Stimulated activated CD8-positive, alpha-beta memory T cell treated with anti-CD3 and anti-CD28 coated beads, Interleukin-4, amount 100 ng/mL, for 48 hours (primary cell): ENCODE measurements at places on chromosomes 16 and 17.

GRCh38 chr17:62807812-62808575, at the start of gene MARCHF10:
Gene MARCHF10 (minus strand): TSS chr17:62808314. CDS start chr17:62801735, 6,579 bp downstream.
- peak; percentile 58 for DNase-seq

- no peak for DNase-seq
Measured at GRCh38 chr16:58040945-58041627, 15.5 kb downstream of the MMP15 start.

DNA sequence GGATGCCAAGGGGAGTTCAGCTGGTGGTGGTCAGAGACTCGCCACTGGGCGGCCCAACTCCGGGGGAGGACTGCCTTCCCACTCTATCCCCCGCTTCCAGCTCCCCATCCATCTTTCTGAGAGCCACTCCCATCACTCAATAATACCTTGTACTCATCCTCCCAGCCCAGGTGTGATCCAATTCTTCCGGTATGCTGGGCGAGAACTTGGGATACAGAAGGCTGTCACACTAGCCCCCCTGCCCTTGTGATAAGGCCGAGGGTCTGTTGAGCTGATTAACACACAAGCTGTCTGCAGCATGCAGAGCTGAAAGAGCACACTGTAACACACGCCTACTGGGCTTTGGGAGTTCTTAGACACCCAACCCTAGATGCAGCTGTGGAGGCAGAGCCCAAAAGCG, 460.4 kb upstream of the EEF2KMT start:
- DNase-seq, result no peak

GRCh38 chr16:83603723-83604570, 203.8 kb upstream of the HSBP1 start:
- DNase-seq, result no peak

DNA sequence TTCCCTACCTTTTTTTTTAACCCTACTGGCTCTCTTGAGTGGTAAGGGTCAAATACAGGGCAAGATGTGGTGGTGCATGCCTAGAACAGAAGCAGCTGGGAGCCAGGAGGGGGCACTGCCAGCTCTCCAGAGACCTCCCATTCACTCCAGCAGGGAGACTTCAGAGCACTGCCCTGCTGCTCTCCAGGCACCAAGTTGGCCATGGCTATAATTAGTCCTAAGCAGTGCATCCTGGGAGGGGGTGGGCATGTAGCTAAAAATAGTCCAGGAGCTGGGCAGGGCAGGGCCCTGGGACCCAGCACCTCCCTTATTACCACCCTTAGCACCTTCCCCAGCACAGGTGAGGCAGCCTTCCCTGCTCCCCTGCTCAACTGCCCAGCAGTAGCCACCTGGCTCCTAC, 3.5 kb downstream of the CORO6 start:
- DNase-seq, result no peak

- DNase-seq, result no peak
Measured at GRCh38 chr16:88560714-88561484, 9.3 kb upstream of the ZC3H18 start.

DNA sequence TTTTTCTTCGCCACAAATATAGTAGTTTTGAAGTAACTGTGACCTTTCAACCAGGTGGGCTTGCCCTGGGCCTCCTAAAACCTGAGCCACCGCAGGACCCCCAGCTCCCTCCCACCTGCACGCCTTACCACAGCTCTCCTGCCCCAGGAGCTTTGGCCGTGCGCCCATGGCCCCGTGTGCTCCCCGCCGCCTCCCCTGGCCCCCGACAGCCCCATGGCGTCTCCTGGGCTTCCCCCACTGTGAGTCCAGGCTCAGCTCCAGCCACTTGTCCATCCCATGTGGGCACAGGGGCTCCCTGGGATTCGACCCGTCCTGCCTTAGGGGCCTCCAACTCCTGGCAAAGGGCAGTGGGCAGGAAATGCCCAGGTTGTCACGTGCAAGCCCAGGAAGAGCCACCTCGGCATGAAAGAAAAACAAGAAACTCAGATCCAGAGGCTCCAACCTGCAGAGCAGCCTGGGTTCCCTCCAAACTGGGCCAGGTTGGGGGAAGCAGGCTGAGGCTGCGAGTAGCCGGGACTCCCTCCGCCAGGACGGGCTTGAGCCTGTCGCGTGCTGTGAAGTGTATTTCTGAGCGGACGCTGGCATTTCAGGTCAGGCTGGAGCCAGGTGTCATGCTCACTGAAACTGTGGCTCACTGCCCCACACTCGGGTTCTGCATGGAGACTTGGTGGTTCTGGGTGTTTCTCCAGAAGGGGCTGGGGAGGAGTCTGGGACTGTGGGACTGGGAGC, 5.8 kb downstream of the LGALS3BP start:
- DNase-seq, result no peak

DNA sequence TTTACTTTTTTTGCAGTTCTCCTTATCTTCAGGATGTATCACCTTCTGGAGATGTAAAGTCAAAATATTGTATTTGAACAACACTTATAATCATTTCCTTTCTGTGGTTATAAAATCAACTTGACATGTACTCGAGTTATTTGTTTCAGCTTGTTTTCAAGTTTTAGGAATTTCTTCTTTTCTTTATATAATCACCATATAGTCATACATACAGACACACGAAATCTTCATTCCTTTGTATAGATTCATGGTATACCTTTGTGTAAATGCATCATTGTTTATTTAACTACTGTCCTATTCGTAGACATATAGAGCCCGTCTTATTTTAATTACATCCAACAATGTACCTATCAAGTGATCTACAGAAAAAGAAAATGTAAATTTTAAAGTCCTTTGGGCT, 40.1 kb downstream of the CMC2 start:
- no peak for DNase-seq

- DNase-seq, result no peak
Measured at GRCh38 chr16:87538160-87538559, 45.3 kb upstream of the ZCCHC14 start.

DNA sequence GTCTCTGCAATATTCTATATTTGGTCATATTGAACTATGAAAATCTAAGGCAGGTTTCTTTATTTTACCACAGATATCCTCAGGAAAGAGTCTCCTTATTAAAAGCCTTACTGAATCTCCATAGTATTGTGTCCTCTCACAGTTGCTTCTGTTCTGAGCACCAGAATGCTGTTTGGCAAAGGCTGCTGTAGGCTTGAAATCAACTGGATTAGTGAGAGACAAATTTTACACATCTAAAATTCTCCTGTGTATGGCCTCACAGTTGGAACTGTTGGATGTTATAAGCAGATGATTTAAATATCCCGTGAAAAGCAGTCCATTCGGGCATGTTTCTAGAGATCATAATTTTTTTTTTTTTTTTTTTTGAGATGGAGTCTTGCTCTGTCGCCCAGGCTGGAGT, 9.5 kb downstream of the CLTC start:
- DNase-seq, result no peak

DNA sequence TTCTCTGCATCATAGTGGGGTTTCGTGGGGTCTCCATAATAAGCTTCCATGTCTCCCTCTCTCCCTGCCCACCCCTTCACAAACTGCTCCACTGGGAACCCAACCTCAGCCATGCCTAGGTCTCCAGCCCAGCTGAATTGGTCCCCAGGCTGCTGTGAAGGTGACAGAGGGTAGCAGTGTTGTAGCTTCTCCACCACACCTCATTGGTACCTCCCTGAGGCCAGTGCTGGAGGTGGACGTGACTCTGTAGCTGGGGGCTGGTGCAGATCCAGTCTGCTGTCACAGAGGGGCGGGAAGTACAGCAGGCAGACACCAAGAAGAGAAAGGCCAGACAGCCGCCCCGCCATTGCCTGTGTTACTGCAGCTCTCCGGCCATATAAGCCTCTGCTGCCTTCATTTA, 82.1 kb downstream of the OR1D5 start:
- no peak for DNase-seq

DNA sequence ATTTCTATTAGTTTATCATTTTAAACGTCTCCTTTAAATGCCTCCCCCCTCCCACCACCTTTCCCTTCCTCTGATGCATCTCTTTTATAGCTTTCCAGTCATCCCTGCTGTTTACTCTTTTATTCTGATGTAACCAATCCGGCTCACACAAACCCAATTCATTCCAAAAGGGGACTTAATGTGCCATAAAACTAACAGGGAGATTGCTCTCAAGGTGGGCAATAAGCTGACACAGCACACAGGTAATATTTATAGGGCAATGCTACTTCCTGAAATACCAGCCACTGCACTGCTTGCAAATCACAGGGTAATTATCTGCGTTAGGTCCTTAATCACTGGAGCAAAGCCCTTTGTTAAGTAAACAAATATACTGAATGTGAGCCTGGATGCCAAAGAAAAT, 23.3 kb upstream of the CA10 start:
- no peak for DNase-seq

GRCh38 chr17:79043931-79044320, 20.0 kb downstream of the C1QTNF1 start:
- DNase-seq, result no peak

DNA sequence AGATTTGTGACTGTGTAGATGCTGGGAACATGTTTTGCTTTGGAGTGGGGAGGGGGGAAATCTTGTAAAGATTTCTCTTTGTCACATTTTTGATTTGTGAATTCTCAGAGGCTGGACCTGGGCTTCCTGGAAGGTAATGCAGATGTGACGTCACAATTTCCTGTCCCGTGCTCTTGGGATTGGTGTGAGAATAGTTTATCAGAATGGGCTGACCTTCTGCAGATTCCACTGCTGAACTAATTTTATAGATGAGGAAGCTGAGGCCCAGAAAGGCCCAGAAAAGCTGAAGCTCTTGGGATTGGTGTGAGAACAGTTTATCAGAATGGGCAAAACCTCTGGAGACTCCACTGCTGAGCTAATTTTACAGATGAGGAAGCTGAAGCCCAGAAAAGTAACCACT, 34.0 kb downstream of the HS3ST3B1 start:
- DNase-seq, result no peak

DNA sequence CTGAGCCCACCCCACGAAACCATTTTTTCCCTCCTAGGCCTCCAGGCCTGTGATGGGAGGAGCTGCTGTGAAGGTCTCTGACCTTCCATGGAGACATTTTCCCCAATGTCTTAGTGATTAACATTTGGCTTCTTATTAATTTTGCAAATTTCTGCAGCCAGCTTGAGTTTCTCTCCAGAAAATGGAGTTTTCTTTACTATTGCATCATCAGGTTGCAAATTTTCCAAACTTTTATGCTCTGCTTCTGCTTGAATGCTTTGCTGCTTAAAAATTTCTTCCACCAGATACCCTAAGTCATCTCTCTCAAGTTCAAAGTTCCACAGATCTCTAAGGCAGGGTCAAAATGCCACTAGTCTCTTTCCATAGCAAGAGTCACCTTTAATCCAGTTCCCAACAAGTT, 12.9 kb upstream of the MYH4 start:
- DNase-seq, result no peak

DNA sequence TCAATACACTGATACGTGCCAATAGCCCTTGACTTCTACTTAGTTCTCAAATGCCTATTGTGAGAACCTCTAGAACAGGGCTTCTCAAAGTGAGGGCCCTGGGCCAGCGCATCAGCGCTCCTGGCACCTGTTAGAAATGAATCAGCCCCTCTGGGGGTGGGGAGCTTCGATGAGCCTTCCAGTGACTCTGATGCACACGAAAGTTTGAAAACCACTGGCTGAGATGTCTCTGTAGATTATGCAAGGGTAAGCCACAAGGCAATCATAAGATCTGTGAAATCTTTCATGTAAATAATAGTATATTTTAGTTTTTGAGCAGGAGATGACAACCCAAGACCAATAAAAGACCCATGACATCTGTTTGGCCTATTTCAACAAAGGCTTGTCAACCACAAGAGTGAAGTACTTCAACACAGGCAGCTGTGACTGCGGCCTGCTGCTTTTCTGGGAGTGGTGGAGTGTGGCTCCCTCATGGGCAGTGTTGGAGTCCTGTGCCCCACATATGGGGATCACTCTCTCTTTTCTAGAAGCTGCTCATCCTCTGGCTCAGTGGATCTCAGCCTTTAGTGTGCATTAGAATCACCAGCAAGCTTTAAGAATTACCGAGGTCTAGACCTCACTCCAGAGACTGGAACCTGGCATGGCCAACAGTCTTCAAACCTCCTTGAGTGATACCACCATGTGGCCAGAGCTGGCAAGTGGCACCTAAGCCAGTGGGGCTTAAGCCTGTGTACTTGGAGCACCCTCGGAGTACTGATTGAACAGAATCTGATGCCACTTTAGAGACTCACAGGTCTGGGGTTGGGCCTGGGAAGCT, 5.8 kb downstream of the MTHFSD start:
- peak; percentile 69 for DNase-seq

DNA sequence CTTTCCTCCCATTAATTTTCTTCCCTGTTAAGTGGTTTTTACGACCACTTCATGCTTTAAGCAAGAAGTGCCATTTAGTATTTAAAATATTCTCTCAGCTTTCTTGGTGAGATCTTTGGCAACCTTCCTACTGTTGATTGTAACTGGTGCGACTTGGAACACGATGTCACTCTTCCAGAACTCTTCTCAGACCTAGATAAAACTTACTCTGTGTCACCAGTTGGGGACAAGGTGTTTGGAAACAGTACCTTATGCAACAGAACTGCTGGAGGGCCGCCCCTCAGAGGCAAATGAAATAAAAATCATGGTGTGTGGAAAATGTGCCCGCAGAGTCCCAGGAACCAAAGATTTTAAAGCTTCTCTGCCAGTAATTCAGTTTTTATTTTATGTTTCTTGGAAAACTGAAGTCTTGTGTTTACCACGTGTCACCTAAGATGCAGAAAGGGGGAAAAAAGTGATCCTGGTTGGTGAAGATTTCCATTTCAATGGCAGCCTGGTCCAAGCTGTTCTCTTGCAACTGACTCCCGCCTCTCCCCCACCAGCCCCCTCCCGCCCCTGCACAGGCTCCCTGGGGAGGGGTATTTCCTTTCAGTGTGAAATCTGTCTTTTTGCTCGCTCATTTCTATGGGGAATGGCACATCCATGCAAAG, 7.2 kb upstream of the HSD11B2 start:
- no peak for DNase-seq

- peak; percentile 60 for DNase-seq
Measured at GRCh38 chr17:76268991-76269981, 4.1 kb downstream of the UBALD2 start.

- no peak for DNase-seq
Measured at GRCh38 chr17:78883533-78884131, 19.4 kb downstream of the CEP295NL start.

DNA sequence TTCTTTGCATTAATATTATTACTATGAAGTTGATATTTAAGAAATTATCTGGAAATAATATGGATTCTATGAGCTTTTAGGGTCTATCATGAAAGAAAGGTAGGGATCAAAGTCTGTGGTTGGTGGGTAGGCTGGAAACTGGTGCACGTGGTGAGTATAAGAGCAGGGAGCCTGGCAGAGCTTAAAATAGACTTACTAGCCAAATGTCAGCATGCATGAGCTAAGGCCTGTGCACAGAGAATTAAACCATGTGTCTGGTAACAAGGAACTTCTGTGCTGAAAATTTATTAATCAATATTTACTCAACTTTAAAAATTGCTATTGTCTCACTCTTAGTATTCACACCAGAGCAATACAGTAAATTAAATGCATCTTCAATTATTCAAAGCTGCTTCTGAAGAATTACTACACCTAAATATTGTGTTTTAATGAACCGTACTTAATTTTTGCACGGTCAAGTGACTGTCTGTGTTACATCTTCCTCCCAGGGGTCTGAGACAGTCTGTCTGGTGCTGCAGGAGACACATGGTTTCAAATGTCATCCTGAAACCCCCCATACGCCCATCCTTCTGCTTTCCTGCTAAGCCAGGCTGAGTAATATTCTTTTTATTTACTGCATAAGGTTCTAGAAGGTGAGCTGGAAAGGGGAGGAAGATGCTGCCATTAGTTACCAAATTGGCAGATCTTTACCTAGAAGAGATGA, 161.0 kb upstream of the NLRP1 start:
- DNase-seq, result no peak
